WTC11 (cell line): ENCODE measurements at places on chromosomes 5 and 9.

- no peak for DNase-seq
These were observed 388.5 kb upstream of the CTNND2 start for GRCh38 chr5:12292610-12293204.

- no peak for DNase-seq
These were observed 32.8 kb upstream of the NSMF start for GRCh38 chr9:137491735-137492432.

DNA sequence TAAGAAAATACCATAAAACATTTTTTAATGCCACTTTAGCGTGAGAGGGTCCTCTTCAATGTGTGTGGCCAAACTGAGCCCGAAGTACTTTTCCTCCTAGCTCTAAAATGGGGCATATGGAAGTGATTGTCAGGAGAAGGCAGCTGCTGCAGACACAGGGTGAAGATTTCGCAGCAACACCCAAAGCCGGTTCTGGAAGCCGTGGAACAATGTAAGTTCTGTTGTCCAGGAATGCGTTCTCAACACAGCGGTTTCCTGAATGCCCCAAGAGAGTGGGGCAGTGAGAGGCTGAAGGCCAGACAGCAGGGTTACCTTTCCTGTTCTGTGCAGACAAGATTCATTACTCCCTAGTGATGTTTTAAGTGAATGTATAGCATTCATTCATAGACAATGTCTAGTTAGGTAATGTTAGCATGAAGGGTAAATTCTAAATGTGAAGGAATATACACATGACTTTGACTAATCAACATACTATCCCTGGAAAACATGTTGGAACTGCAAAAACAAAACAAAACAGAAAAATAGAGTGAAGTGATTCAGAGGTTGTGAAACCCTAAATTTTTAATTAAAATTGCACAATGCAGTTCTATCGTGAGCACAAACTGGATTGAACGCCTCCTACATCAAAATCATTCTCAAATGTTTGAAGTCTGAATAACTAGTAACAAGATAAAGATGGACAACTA, 197.0 kb upstream of the SEMA6A start:
- no peak for DNase-seq

DNA sequence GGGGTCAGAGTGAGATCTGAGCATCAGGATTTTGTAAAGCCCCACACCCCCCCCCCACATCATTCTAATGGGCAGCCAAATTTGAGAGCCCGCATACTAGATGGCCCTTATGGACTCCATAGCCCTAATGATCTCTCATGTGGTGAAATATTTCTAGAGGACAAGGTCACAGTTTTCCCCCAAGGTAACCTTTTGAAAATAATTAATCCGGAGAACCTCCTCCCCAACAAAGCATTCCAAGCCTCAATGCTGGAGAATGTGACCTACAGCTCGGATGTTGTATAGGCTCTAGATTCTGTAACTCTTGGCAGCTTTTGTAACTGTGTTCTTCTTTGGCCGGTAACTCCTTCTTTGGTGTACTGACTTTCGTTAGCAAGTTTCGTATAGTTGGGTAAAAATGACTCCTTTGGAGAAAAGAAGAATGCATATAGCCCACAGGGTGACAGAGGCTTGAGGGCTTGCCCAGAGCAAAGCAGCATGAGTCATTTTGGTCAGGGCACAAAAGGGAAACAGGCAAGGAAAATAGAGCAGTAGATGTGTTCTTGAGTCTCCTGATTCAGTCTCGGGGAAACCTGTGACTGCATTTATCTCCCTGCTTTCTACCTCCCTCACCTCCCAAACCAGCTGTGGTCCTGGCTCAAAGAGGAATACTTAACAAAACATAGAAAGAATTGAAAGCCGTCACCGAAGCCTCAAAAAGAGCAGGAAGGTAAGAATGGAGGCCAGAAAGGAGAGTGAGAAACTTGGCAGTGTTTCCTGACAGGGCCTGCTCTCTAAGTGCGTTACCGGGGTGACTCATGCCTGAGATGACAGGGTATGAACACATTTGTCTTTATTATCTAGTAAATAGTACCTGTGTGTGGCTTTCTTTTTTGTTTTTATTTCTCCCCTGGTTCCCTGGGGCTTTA, 6.6 kb upstream of the XPA start:
- no peak for DNase-seq

- no peak for DNase-seq
These were observed 29.4 kb downstream of the FAM240B start for GRCh38 chr9:38690574-38690973.

DNA sequence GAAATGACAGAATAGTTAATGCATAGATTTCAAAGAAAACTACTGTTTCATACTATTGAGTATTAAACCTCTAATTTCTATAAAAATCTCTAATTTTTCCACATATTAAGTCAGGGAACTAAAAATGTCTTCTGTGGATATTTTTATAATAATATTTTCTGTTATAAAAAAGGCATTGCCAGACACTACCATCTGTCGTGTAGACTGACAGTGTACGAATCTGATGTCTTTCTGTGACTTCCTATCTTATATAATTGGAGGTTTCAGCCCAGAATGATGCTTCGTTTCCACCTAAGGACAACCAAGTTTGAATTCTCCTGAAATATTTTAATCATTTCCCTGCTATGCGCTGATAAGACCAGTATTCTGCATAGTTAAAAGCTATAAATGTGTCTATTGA, 456.6 kb upstream of the ARRDC3 start:
- DNase-seq: no peak

GRCh38 chr9:85215961-85216360, 525.8 kb downstream of the AGTPBP1 start:
- no peak for DNase-seq

GRCh38 chr5:178619390-178619789, 7.5 kb downstream of the CLK4 start:
- no peak for DNase-seq

DNA sequence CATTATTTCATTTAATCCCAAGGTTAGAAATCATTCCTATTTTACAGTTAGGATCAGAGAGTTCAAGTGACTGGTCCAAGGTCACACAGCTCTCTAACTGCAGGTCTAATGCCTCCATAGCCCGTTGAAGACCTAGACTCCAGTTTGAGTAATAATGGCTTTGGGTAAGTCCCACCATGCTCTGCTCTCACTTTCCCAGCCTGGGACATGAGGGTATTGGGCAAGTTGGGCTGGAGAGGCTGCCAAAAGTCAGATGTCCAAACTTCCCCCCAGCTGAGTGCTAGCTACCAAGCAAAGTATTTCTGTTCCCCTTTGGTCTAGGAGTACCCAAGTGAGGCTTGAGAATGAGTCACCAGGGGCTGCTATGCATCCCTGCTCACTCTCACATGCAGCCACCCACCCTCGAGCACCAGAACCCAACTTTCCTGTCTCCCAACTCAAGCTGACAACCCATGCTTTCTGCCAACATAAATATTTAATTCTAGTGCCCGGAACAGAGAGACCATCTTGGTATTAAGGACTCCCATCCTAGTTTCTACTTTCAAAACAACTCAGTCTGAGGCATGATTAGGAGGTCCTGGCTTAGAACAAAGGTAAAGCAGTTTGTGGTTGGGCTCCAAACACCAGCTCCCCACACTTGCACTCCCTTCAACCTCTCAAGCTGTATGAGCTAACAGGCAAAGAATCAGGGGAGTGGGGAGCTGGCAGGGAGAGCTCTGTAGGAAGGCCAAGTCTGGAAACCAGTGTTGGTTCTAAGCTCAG, 236.5 kb upstream of the TRIM32 start:
- no peak for DNase-seq

- DNase-seq: no peak
These were observed 61.0 kb downstream of the ST8SIA4 start for GRCh38 chr5:100842080-100842479.

DNA sequence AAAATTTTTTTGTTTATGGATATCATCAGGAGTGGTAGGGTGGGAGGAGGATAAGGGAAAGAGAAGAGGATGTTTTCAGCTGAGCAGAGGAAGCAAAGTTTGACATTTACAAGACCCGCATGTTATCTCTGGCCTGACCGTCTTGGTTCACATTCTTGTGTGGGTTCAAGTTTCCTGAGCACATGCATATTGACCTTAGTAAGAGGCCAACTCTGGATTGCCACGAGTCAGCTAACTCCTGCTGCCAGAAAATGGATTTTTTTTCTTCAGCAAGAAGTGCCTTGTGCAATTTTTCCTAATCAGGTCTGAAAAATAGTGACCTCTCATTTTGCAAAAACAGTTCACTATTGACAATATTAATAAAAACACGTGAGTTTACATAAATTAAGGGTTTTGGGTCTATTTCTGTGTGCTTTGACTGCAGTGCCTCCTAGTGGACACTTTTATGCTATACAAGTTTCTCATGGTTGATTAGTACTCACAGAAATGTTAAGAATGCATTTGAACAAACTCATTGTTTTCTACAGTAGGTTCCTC, 27.1 kb upstream of the BASP1 start:
- no peak for DNase-seq

DNA sequence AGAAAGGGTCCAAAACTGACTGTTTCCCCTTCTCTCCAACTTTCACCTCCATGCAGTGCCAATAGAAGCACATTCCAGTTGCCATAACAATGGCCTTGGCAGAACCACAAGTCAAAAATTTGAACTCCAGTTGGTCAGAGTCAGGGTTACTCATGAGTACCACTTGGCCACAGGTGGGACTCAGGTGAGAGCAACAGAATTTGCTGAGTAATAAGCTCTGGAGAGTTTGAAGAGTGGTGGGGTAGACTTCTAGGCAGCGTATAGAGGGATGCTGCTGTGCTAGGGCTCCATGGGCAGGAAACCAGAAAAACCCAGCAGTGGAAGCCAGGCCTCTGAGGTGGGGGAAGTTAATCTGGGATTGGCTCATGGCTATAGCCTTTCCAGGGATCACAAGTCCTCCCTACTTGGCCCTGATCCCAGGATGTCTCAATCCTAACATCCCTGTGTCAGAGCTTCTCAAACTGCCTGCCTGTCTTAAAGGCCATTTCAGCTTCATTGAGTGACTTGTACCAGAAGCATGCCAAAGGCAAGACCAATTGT, 30.2 kb downstream of the SNX18 start:
- DNase-seq: no peak
